ENCODE measurements at places on chromosomes 3 and 15. TPM values are rescaled to one million over a fixed set of nuclear protein-coding genes. Genes with fewer than 3 reads are reported as not detected.

The SENP7 gene
- 101 TPM for polyA plus RNA-seq

The EEF1AKMT4 gene
- polyA plus RNA-seq: 2.2 TPM

- no peak for DNase-seq
Measured at GRCh38 chr15:35596285-35596684, 50.3 kb upstream of the DPH6 start.

- DNase-seq: no peak
Measured at GRCh38 chr15:88113613-88114308, 142.8 kb downstream of the NTRK3 start.

DNA sequence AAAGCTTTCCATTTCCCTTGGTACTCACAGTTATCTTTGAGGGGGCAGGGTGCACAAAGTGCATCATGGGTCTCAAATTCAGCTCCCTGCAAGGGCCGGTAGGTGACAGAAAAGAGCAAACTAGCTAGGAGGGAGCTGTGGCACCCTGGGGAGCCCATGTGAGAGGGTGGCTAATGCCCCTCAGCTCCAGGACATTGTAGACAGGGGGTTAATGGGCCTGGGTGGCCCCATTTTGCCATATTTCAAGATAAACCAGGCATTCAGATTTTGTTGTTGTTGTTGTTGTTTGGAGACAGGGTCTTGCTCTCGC lies 3.7 kb upstream of the SLC6A6 start:
- DNase-seq: no peak

DNA sequence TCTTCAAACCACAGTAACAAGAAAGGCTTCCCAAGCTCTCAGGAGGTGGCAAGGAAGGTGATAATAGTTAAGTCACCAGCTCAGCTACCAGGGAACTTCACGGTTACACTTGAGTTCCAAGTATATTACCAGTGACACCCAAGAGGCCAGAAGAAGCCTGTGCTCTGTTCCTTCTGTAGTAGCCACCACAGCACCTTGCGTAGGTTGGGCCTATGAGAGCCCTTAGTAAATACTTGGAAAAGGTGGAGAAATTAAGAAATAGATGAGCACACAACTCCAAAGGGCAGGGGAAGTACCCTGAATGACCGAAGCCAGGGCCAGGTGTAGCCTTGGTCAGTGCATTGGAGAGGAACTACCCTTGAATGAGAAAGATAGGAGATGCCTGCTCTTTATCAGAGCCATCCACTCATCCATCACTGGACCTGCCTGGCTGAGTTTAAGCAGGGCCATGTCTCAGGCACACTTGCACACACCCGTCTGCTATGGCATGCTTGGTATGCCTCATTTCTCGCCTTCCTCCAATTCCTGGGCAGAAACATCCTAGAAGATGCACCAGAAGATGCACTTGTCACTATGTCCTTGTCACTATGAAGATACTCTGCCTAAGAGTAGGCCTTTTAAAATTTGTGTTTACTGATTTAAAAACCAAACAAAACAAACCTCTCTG lies 32.6 kb upstream of the NDUFB4 start:
- DNase-seq: no peak

DNA sequence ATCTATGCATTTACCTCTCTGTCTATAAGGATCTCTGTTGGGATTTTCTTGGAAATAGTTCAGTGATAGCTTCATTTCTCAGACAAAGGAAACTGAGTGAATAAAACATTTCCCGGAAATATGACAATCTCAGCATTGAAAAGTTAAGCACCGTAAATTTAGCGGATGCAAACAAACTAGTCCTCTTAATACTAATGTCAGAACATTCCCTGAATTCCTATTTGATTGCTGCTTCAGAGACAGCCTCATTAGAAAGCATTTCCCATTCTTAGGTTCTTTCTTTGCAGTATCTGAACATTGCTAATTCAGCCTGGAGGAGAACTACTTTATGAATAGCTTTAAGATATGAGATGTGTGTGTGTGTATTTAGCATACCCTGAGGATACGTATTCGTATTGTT lies 101.3 kb downstream of the NR2F2 start:
- DNase-seq: no peak

The CEMIP gene
- polyA plus RNA-seq: 6.7 TPM

The GOLGA8T gene
- 0.35 TPM for polyA plus RNA-seq
